ENCODE measurements at places on chromosomes 13 and 19. TPM values are rescaled to one million over a fixed set of nuclear protein-coding genes. Genes with fewer than 3 reads are reported as not detected.

DNA sequence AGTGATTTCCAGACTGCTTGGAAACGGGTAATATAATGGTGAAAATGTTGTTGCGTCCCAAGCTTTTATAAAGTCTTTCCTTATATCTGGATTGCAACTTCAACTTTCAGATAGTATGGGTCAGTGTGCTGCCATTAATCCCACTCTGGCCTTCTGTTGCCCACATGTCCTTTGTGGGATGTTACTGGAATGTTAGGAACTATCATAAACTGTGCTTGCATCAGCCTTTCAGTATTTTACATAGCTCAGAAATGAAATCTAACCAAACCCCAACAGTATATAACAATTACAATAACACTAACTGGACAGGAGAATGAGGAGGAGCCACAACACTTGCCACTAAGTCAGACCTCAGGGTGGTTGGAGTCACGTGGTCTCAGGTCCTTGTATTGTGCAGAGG lies 78.9 kb downstream of the LNX2 start:
- H3K27ac ChIP-seq = no peak overlapping the region
- H3K4me3 ChIP-seq = no peak overlapping the region
- no peaks in the 10 kb centered on the region for H3K4me1 ChIP-seq
- DNase-seq = no peak
- no peaks in the 10 kb centered on the region for H3K27me3 ChIP-seq
- H3K36me3 ChIP-seq = no peaks in the 10 kb centered on the region

GRCh38 chr13:23039266-23039935 lies 141.4 kb upstream of the SGCG start:
- DNase-seq = no peak
- H3K4me1 ChIP-seq = no peaks in the 10 kb centered on the region
- no peak overlapping the region for H3K27ac ChIP-seq
- H3K4me3 ChIP-seq = no peak overlapping the region
- no peaks in the 10 kb centered on the region for H3K27me3 ChIP-seq
- H3K36me3 ChIP-seq = no peaks in the 10 kb centered on the region

- H3K36me3 ChIP-seq = no peaks in the 10 kb centered on the region
- no peaks in the 10 kb centered on the region for H3K4me1 ChIP-seq
- DNase-seq = peak; percentile 17
- H3K27me3 ChIP-seq = no peaks in the 10 kb centered on the region
- no peak overlapping the region for H3K4me3 ChIP-seq
- peak overlapping the region; percentile 19 for H3K27ac ChIP-seq
Observed at GRCh38 chr13:33761740-33762139, 56.2 kb upstream of the RFC3 start.

Gene CRB3
- 39.3 TPM for total RNA-seq

- H3K4me3 ChIP-seq = no peak overlapping the region
- peak; percentile 87 for DNase-seq
- H3K36me3 ChIP-seq = no peaks in the 10 kb centered on the region
Observed at GRCh38 chr13:51801631-51802099, 2.3 kb downstream of the DHRS12 start.

Data from prostate gland (tissue), 2 donors.